ENCODE measurements at places on chromosomes 16 and 17.

DNA sequence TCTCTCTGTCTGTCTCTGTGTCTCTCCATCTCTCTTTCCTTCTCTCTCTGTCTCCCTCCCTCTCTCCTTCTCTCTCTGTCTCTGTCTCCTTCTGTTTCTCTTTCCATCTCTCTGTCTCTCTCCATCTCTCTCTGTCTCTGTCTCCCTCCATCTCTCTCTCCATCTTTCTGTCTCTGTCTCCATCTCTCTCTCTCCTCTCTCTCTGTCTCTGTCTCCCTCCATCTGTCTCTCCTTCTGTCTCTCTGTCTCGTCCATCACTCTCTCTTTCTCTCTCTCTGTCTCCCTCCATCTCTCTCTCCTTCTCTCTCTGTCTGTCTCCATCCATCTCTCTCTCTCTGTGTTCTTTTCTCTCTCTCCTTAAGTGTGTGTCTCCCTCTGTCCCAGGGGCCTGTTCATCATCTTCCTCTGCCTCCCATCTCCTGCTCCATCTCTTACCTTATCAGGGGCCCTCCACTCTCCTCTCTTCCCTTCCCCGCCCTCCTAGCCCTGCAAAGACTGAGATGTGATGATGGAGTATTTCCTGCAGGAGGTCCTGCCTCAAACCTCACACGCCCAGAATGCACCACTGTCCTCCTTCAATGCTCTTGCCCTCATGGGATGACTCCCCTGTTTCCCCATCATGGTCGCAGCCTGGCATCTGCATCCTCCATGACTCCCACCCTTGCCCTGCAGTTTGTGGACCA, 193.3 kb downstream of the GSG1L start:
- DNase-seq, result no peak

DNA sequence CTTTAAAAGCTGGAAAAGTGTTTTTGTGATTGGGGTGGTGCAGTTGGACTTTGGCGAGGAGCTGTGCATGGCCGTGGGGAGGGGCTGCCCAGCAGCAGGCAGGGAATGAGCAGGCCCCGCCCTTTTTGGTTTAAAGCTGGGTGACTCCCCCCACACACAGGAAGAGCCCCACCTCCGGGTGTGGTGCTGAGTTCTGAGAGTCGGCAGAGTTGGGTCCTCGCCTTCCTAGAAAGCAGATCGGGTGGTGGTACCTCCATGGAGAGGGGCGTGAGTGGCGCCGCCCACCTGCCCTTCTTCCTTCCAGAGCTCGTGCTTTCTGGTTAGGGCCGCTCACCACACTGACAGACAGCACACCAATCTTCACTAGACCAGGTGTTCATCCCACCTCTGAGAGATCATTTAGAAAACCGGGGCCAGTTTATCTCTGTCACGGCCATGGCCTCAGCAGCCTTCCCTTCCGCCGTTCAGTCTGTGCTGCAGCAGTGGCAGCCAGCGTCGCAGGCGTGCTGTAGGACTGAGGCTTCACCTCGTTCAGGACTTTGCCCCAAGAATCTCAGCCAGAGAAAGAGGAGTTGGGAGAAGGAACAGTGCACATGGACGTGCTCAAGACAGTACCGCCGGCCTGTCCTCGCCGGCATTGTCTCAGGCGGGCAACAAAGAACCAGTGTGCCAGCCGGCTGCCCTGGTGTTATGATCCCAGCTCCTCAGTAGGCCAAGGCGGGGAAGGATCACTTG, 144.0 kb upstream of the CHMP6 start:
- DNase-seq, result no peak

DNA sequence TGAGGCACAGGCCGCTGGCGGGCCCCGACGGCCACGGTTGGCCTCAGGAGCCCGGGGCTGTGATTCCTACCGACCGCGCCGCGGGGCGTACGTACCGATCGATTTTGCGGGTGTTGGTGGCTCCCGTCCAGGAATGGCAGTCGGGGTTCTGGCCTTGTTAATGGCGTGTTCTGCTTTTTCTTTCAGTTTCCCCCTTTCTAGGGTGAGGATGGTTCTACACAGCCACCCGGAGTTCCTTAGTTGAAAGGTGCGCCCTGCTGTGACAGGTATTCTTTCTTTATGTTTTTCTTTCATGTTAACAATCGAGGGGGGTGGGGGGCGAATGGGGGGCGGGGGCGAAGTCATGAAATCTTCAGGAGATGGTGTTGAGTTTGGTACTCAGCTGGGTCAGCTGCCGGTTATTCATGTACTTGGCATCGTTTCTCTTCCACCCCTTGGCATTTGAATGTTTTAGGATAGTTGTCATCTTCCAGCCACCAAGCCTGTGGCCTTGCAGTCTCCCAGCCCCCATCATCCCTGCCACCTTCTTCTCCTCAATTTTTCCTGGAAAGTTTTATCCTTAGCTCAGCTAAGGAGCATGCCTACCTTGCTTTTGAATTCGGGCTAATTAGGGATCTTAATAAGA, 802 bp downstream of the CYLD start:
- no peak for DNase-seq

DNA sequence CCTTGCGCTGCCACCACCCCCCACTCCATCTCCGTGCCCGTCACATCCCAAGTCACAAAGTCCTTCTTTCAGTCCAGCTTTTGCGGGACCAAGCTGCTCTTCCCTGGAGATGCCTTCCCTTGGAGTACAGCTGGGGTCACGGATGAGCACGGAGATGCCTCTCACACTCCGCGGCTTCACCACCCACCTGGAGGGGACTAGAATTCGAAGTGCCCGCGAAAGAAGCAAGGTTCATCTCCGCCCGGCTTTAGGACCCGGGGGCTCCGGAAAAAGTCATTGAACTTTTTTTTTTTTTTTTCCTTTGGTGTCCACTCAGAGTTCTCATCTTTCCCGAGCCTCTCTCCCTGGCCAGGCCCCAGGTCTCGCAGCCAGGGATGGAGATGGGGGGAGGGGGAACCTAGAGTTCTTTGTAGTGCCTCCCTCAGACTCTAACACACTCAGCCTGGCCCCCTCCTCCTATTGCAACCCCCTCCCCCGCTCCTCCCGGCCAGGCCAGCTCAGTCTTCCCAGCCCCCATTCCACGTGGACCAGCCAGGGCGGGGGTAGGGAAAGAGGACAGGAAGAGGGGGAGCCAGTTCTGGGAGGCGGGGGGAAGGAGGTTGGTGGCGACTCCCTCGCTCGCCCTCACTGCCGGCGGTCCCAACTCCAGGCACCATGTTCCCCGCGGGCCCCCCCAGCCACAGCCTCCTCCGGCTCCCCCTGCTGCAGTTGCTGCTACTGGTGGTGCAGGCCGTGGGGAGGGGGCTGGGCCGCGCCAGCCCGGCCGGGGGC, at the start of gene FKBP10:
Gene FKBP10 (plus strand): TSS at position 624 of the 771 bp plus-strand sequence. CDS start 31 bp downstream, at position 655.
- DNase-seq, result peak; percentile 67

GRCh38 chr16:31700530-31701388, 172.8 kb upstream of the ZNF267 start:
- no peak for DNase-seq

DNA sequence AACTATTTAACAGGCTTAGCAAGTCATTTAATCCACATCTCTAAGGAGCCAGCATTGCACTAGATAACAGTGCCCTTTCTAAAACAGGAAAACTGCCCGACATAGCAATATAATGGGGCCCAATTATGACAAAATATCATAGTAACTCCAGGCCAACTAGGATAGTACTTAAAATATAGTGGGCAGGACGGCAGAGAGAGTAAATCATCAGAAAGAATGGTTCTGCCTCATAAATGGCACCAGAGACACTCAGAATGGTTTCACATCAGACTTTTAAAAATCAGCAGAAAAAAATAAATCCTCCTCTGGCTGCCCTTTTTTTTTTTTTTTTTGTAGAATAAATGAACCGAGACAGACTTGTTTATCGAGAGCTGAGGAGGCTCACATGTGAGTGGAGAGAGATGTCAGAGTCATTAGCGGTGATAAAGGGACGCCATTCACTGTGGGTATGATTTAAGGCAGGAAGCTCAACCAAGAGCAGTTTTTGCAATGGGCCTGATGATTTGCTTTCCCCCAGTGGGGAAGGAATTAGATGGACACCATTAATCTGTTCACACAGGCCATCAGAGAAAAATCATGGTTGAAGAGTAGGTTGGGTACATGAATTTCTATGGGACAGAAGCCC, 62.6 kb downstream of the CPPED1 start:
- no peak for DNase-seq

GRCh38 chr17:75832652-75833400, 11.4 kb downstream of the UNC13D start:
- DNase-seq, result no peak

DNA sequence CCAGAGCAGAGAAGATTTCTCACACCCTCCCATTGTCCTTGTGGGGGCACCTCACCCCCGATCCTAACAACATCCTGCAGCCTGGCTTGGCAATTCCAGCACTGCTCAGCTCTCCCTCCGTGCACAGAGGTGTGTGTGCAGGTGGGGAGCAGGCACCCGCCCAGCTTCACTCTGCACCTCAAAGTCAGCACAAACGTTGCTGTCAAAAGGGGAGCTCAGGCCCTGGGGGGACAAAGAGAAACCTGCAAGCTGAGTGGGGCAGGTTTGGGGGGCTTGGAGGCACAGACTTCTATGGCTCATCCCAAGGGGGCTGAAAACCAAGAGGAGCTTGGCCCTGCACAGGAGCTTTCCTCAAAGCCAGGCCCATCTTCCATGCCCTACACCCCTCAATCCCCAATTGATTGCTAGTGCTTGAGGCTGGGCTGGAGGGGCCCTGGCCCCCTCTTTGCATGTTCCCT, 231.9 kb upstream of the TNRC6C start:
- no peak for DNase-seq

GRCh38 chr16:84759061-84759460, 59.3 kb downstream of the USP10 start:
- DNase-seq, result no peak

DNA sequence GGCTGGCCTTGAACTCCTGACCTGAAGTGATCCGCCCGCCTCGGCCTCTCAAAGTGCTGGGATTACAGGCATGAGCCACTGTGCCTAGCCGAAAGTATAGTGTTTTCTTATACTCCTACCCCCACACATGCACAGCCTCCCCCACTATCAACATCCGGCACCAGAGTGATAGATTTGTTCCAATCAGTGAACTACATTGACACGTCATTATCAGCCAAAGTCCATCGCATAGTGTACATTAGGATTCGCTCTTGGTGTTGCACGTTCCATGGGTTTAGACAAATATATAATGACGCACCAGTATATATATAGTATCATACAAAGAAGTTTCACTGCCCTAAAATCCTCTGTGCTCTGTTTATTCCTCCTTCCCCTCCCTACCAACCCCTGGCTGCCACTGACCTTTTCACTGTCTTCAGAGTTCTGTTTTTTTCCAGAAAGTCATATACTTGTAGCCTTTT, 11.9 kb upstream of the TM4SF5 start:
- no peak for DNase-seq

GRCh38 chr17:68310152-68310551, 18.9 kb downstream of the ARSG start:
- no peak for DNase-seq

DNA sequence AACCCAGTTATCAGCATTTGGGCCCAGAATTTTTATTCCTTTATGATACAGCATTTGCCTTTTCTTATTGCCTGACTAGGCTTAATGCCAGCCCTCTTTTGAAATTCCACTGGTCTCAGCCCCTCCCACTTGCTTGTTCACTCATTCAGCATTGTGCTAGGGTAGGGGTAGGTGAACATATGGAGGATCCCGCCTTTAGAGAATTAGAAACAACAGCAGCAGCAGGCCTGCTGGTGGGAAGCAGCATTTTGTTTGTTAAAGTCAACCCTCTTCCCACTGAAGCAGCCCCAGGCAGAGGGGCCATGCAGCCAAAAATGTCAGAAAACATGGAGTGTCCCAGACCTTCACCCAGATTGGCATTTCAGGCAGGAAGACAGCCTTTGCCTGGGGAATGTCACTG, 1355.2 kb downstream of the CDH8 start:
- no peak for DNase-seq

DNA sequence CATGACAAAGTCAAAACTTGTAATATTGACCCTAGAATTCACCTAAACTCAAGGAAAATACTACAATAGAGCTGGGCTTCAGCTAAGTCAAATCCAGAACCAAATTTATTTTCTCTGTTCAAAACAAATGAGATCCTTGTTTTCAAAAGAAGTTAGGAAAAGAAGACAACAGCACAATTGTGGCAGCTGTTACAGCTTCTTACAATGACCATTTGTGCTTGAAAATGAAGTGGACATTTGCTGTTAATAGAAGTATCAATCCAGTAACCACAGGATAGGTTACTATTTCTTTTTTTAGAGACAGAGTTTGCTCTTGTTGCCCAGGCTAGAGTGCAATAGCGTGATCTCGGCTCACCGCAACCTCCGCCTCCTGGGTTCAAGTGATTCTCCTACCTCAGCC, 44.4 kb downstream of the APPBP2 start:
- no peak for DNase-seq

- no peak for DNase-seq
These were observed 76.6 kb downstream of the MAF start for GRCh38 chr16:79523971-79524370.

GRCh38 chr17:58541249-58541648, 26.8 kb upstream of the MTMR4 start:
- no peak for DNase-seq

- DNase-seq, result no peak
These were observed 82.6 kb upstream of the TOB1 start for GRCh38 chr17:50948711-50949110.

- no peak for DNase-seq
These were observed 5.7 kb upstream of the VAT1L start for GRCh38 chr16:77782694-77783093.

DNA sequence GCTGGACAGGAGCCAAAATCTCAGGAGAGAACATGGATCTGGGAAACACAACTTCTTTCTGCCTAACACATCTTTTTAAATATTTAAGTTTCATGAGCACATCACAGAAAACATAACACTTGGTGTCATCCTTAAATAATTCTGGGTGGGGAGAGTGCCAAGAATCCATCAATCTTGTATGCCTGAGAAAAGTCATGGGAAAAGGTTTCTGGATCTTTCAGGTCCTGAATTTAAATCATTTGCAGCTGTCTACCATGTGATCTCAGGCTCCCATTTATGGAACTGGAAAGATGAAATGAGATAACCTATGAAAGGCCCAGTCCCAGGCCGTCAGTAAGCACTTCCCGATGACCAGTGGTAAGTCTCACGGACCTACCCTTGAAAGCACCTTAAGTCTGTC, 15.1 kb downstream of the CDH11 start:
- DNase-seq, result no peak

Data from HFF-Myc (cell line).